ENCODE measurements at places on chromosomes 1 and 21. TPM values are rescaled to one million over a fixed set of nuclear protein-coding genes. Genes with fewer than 3 reads are reported as not detected.

DNA sequence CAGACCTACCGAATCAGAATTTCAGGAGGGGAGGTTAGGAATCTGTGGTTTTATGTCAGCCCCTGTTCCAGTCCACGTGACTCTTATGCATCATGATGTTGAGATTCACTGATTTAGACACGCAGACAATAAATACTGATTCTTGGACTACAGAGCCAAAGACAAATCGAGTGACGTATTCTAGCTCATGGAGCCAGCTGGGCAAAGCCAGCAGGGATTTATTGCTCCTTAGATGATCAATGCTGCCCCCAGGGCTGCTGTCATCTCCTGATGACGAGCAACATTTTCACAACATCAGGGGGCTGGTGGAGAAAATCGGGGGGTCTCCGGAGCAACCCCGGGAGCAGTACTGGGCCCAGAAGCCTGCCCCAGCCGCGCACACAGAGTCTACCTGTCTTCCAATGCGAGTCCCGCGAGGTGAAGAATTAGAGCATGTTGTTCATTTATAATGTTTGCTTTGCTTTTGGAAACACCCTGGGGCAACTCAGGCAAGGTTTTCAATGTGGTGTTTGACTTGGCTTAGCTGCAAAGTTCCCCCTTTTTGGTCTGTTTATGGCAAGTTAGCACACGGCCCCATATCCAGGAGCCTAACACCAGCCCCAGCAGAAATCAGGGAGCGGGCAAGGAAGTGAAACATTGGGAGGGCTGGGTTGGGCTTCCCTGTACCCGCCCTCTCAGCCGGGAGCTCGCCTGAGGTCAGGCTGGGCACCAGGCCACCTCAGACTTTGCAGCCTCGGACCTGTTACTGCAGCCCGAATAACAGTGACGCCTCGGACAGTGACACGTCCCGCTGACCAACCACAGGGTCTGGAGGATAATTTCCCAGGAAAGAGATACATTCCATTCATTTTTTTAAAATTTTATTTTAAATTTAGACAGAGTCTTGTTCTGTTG lies 19.9 kb upstream of the CLDN14 start:
- H3K4me3 ChIP-seq, result no peak overlapping the region
- no peaks in the 10 kb centered on the region for H3K4me1 ChIP-seq
- no peak for DNase-seq
- H3K27ac ChIP-seq, result no peak overlapping the region

DNA sequence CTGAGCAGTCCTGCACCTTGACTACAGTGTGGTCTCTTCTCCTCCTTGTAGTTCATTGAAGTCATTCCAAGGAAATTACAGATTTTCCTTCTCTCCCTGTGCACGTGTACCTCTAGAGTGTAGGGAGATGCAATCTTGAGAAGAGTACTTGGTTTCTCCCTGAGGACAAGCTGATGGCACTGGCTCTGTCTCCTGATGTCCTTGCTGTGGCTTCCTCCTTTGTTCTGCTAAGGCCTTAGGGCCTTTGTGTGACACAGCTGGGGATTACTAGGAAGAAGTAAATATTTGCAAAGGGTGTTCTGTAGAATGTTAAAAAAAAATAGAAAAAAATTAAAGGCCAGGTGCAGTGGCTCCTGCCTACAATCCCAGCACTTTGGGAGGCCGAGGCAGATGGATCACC lies 66.2 kb upstream of the APOBEC4 start:
- no peak overlapping the region for H3K27ac ChIP-seq
- no peak overlapping the region for H3K4me3 ChIP-seq
- no peaks in the 10 kb centered on the region for H3K4me1 ChIP-seq
- H3K27me3 ChIP-seq, result no peaks in the 10 kb centered on the region
- H3K36me3 ChIP-seq, result no peaks in the 10 kb centered on the region
- no peak for DNase-seq

DNA sequence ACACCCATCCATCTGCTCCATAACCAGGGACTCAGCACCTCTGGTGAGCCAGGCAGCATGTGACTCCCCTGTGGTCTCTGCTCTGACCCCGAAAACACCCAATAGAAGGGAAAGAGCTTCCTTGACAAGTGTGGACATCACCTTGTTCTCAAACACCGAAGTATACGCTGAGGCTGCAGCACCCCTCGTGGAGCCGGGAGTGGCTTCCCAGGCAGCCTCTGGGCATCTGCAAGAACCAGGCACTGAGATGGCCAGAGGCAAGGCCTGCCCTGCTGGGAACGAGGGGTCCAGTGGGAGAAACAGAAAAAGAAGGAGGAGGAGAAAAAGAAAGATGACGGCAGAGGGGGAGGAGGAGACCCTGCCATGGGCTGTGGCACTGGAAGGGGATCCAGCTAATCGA lies 18.2 kb upstream of the AJAP1 start:
- H3K4me1 ChIP-seq, result no peaks in the 10 kb centered on the region
- H3K4me3 ChIP-seq, result no peak overlapping the region
- DNase-seq, result no peak
- H3K27ac ChIP-seq, result no peak overlapping the region
- no peaks in the 10 kb centered on the region for H3K27me3 ChIP-seq

DNA sequence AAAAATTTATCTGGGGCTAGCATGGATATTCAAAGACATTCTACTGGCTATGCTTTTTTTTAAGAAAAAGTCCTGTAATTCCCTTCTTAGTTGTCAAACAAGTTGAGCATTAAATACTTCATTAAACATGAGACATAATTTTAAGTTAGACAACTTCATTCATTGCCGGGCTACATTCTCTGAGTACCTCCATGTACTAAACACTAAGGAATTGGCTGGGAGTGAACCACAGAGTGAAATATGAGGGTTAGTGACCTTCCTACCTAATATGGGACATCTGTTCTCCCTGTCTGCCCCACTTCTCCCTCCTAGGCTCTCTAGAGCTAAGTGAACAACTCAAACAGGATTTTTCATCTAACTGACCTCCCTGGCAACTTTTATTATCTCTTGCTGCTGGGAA lies 370.4 kb downstream of the VAV3 start:
- H3K36me3 ChIP-seq, result no peaks in the 10 kb centered on the region
- no peak overlapping the region for H3K27ac ChIP-seq
- H3K4me1 ChIP-seq, result no peaks in the 10 kb centered on the region
- DNase-seq, result no peak
- H3K27me3 ChIP-seq, result no peaks in the 10 kb centered on the region
- no peak overlapping the region for H3K4me3 ChIP-seq

GRCh38 chr1:18973446-18973955 lies 17.0 kb upstream of the IFFO2 start:
- no peak for DNase-seq
- H3K4me3 ChIP-seq, result no peak overlapping the region

DNA sequence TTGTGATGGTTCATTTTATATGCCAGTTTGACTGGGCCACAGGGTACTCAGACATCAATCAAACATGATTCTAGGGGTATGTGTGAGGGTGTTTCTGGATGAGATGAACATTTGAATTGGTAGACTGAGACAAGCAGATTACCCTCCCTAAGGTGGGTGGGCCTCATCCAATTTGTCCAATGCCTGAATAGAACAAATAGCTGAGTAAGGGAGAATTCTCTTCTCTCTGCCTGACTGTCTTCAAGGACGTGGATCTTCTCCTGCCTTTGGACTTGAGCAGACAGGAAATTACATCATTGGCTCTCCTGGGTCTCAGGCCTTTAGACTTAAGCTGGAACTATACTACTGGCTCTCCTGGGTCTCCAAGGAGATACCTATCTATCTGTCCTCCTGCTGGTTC lies 64.4 kb downstream of the SUSD4 start:
- H3K27me3 ChIP-seq, result no peaks in the 10 kb centered on the region
- H3K27ac ChIP-seq, result no peak overlapping the region
- DNase-seq, result no peak
- no peak overlapping the region for H3K4me3 ChIP-seq
- H3K36me3 ChIP-seq, result no peaks in the 10 kb centered on the region

DNA sequence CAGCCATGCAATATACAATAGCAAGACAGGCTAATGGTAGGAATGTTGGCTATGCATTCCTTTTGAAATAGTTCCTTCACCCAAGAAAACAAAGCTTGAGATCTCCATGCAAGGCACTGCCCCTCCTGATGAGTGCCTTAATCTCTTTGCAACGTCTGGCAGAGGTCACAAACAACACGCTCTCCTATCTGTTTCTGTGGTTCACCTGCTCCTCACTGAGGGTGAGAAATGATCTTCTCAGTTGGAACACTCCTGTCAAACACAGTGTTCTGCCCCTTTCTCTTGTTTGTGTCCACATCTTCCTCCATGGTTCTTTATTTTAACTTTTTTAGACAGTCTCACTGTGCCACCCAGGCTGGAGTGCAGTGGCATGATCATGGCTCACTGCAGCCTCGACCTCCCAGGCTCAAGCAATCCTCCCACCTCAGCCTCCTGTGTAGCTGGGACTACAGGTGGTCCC lies 21.2 kb upstream of the XPR1 start:
- H3K27ac ChIP-seq, result no peak overlapping the region
- no peak for DNase-seq
- no peak overlapping the region for H3K4me3 ChIP-seq
- H3K36me3 ChIP-seq, result no peaks in the 10 kb centered on the region

DNA sequence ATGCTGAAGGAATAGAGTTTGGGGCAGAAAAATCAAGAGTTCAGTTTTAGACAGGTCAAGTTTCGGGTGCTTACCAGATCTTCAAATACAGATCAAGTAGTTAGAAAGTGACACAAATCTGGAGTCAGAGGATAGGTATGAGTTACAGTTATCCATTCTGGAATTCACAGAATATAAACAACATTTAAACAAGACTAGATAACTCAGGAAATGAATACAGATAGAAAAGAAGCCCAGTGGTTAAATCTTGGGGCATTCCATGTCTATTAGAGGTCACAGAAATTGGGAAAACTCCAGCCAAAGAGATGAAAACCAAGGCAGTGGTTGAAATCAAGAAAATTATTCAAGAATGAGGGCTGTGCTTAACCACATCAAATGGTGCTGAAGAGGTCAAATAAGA lies 187.0 kb upstream of the HP1BP3 start:
- no peak overlapping the region for H3K27ac ChIP-seq
- H3K27me3 ChIP-seq, result no peaks in the 10 kb centered on the region
- H3K4me1 ChIP-seq, result no peaks in the 10 kb centered on the region
- no peak for DNase-seq
- no peak overlapping the region for H3K4me3 ChIP-seq

DNA sequence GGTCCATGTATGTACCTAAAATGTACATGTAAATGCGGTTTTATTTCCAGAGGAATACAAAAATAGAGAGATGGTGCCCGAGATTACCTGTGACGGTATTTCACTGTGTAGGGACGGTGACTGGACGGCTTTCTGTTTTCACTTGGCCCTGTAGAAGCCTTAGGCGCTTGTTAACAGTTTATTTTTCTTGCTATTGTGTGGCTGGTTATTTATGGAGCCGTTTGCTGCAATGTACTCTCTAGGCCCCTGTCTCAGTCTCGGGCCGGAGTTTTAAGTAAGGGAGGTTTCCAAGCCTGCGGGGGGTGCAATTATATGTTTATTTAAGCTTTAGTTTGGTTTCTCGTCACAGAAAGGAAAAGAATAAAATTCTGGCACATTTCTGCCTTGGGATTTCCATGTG lies 413 bp downstream of the EFCAB7 start:
- DNase-seq, result no peak
- H3K27ac ChIP-seq, result peak overlapping the region; percentile 79
- H3K27me3 ChIP-seq, result no peaks in the 10 kb centered on the region
- no peaks in the 10 kb centered on the region for H3K36me3 ChIP-seq

GRCh38 chr1:218666263-218666662 lies 321.1 kb downstream of the TGFB2 start:
- H3K27ac ChIP-seq, result no peak overlapping the region
- H3K4me1 ChIP-seq, result no peaks in the 10 kb centered on the region

DNA sequence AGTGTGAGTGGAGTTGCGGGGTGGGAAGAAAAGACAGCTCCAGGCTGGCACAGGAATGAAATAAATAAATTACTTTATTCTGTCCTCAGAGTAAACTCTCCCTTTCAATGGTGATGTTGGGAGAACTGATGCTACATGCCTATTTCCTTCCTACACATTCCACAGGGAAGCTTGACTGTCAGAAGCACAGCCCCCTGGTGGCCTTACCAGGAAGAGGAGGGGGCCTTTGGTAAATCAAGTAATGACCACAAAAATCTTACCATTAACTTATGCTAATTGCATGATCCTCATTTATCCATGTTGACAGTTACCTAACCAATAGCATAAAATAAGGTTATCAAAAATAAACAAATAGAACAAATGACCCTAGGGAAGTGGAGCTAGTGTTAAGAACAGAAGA lies 605.0 kb upstream of the PKN2 start:
- H3K27ac ChIP-seq, result no peak overlapping the region
- no peaks in the 10 kb centered on the region for H3K27me3 ChIP-seq
- no peak for DNase-seq
- no peaks in the 10 kb centered on the region for H3K4me1 ChIP-seq

DNA sequence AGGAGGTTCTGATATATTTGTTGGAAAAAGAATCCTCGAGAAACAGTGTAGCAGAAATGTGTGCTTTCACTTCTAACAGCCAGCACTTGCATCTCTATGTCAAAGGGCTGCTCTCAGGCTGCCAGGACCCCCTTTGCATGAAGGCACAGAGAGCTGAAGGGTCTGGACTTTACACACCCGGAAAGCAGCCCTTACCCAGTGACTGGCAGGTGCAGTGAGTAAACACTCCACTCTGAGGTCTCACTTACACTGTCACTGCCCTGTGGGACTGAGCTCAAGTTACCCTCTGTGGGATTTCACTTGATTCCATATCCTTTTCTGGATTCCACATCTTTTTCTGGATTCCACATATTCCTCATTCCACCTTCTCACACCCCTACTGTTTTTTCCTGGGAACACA lies 40.8 kb upstream of the PPP2R5A start:
- DNase-seq, result no peak
- H3K4me1 ChIP-seq, result peaks cover 15% of the 10 kb centered on the region
- no peaks in the 10 kb centered on the region for H3K36me3 ChIP-seq
- no peaks in the 10 kb centered on the region for H3K27me3 ChIP-seq

DNA sequence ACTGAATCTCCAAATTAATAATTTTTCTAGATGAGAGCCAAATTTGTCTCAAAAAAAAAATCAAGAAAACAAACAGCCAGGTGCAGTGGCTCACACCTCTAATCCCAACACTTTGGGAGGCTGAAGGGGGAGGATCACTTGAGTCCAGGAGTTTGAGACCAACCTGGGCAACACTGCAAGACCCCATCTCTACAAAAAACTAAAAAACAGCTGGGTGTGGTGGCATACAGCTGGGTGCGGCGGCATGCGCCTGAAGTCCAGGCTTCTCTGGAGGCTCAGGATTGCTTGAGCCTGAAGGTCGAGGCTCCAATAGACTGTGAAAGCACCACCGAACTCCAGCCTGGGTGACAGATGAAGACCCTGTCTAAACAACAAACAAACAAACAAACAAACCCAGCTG lies 14.0 kb downstream of the ACBD3 start:
- no peak overlapping the region for H3K4me3 ChIP-seq
- no peaks in the 10 kb centered on the region for H3K36me3 ChIP-seq
- H3K27me3 ChIP-seq, result no peaks in the 10 kb centered on the region
- no peak for DNase-seq
- peaks cover 21% of the 10 kb centered on the region for H3K4me1 ChIP-seq
- no peak overlapping the region for H3K27ac ChIP-seq

APOBEC4 gene
- total RNA-seq, result not detected

DNAI4 gene
- 7.9 TPM for total RNA-seq

RUNX3 gene
- total RNA-seq, result 112 TPM

PADI2 gene
- 0.14 TPM for total RNA-seq

S100A3 gene
- not detected for total RNA-seq

PBXIP1 gene
- 435 TPM for total RNA-seq

GBP2 gene
- 199 TPM for total RNA-seq

DCLRE1B gene
- total RNA-seq, result 5.4 TPM

AADACL3 gene
- not detected for total RNA-seq

KIF21B gene
- 90.3 TPM for total RNA-seq

OR2L2 gene
- 0.17 TPM for total RNA-seq
